ENCODE measurements at places on chromosomes 1 and 21. TPM values are rescaled to one million over a fixed set of nuclear protein-coding genes. Genes with fewer than 3 reads are reported as not detected.

Gene NTNG1
- 1.1 TPM for total RNA-seq

Gene LCA5L
- not detected for total RNA-seq

GRCh38 chr1:2004856-2005255 lies 1.3 kb upstream of the CFAP74 start:
- DNase-seq, result no peak

DNA sequence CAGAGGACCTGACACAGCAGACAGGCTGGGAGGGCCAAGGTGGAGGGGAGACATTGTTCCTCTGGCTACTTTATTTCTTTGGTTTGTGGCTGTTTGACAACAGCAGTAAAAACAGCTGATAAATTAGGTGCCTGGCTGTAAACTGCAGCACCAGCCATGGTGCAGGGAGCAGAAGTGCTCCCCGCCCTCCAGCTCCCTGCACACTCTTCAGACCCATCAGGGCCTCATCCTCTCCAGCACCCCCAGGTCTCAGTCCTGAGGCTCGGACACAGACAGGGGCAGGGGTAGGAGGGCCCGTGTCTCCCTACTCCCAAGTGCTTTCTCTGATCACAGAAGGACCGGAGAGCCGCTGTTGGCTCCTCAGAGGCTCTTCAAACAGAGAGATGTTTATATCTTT lies 17.7 kb upstream of the LRRN2 start:
- no peak for DNase-seq

Gene SASS6
- total RNA-seq, result 17.3 TPM

Gene UTS2
- 0.73 TPM for total RNA-seq

GRCh38 chr1:236545621-236546169 lies 21.9 kb downstream of the LGALS8 start:
- DNase-seq, result no peak

Gene CSTB
- total RNA-seq, result 47.4 TPM

- no peak for DNase-seq
Observed at GRCh38 chr1:54464477-54465146, 58.4 kb upstream of the SSBP3 start.

DNA sequence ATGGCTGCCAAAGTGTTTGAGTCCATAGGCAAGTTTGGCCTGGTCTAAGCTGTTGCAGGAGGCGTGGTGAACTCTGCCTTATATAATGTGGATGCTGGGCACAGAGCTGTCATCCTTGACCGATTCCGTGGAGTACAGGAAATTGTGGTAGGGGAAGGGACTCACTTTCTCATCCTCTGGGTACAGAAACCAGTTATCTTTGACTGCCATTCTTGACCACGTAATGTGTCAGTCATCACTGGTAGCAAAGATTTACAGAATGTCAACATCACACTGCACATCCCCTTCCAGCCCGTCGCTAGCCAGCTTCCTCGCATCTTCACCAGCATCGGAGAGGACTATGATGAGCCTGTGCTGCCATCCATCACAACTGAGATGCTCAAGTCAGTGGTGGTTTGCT lies 215.8 kb upstream of the JUN start:
- DNase-seq, result peak; percentile 15

DNA sequence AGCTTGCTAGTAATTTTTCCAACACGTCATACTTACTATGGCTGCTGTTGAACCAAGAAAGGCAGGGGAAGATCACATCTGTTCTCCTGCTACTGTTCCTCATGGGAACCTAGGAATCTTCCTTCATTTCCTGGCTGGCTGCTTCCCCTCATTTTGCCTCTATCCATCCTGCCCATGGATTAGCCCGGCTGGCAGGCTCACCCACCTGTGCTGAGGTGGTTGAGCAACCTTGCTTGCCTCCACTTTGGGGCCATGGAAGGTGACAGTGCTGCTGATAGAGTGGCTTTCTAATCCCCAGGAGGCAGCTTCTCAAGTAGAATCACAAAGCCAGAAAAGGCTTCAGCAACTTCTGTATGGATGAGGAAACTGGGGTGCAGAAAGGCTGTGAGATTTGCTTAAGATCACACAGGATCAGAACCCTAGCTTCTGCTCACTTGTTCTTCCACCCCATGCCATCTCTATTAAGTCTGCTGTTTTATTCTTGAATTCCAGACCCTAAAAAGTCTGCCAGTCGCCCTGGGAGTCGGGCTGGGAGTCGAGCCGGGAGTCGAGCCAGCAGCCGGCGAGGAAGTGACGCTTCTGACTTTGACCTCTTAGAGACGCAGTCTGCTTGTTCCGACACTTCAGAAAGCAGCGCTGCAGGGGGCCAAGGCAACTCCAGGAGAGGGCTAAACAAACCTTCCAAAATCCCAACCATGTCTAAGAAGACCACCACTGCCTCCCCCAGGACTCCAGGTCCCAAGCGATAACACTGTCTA lies 6.2 kb upstream of the BMP8A start:
- DNase-seq, result no peak

Gene S100A12
- total RNA-seq, result not detected

- no peak for DNase-seq
Observed at GRCh38 chr1:213749558-213749957, 238.2 kb upstream of the PROX1 start.
